H9 (cell line): ENCODE measurements at places on chromosomes 5 and 9. TPM values are rescaled to one million over a fixed set of nuclear protein-coding genes. Genes with fewer than 3 reads are reported as not detected.

Gene ARRDC3
- 2.8 and 5.5 TPM in 2 replicates for total RNA-seq

Gene FAM221B
- total RNA-seq = not detected in 2 replicates

Gene OLFM1
- total RNA-seq = 34.1 and 36.8 TPM in 2 replicates

Gene GABBR2
- 0.66 and 0.94 TPM in 2 replicates for total RNA-seq

Gene MYOT
- total RNA-seq = not detected in 2 replicates

Gene NRARP
- total RNA-seq = 22.8 and 23.8 TPM in 2 replicates

GRCh38 chr9:121821326-121821725, 169.9 kb downstream of the DAB2IP start:
- DNase-seq = no peak

DNA sequence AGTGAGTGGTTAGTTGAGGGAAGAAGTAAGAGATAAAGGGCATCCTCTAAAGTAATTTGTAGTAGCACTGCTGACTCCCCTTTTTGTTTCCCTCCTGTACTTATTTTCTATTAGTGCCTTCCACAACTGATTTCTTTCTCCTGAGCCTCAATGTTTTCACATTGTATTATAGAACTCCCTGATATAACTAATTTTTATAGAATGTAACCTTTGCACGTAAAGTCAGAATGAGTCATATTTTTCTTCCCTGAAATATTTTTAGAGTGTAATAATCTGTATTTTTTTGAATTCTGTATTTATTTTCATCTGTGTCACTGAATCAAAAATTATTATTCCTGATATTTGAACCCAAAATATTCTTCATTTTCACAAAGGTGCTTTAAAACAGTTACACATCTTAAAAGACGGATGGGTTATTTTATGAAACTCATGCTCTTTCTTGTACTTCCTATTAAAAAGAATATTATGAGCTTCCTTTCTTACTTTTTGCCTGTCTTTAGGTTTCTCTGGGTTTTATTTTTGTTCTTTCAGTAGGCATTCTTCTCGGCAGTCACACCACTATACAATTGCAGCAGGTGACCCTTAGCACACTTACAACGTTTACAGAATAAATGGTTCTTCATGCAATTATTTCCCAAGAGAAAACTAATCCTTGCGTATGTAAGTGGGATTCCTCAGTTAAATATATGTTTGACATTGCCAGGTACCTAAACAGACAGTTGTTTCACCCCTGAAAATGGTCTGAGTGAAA, 30.5 kb upstream of the DMRTA1 start:
- no peak for DNase-seq

- peak; percentile 76 for DNase-seq
These were observed 37.4 kb downstream of the LHFPL2 start for GRCh38 chr5:78611126-78611605.

GRCh38 chr9:97382099-97382718, 29.7 kb upstream of the TDRD7 start:
- DNase-seq = no peak

DNA sequence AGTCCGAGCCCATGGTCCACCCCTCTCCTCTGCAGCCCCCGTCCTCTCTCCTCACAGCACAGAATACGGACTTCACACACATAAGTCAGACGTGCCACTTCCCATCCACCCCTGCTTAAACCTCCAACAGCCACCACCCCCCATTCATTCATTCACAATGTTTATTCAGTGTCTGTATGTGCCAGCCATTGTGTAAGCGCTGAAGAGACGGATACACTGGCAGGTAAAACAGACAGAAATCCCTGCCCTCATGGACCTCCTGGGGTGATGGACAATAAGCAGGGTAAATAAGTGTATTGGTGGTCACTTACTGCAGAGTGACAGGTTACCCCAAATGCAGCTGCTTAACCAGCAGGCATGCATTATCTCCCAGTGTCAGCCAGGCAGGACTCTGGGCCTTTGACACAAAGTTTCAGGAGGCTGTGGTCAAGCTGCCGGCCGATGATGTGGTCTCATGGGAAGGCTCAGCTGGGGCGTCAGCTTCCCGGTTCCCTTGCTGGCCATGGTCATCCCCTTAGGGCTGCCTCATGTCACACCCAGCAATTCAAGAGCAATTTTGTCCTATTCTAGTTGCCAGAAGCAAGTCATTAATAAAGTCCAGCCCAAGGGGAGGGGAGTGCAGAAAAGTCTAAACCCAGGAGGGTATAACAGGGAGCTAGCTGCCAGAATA, 1.8 kb upstream of the PAXX start:
- no peak for DNase-seq

- no peak for DNase-seq
These were observed 161.7 kb downstream of the OXCT1 start for GRCh38 chr5:41708604-41708940.

DNA sequence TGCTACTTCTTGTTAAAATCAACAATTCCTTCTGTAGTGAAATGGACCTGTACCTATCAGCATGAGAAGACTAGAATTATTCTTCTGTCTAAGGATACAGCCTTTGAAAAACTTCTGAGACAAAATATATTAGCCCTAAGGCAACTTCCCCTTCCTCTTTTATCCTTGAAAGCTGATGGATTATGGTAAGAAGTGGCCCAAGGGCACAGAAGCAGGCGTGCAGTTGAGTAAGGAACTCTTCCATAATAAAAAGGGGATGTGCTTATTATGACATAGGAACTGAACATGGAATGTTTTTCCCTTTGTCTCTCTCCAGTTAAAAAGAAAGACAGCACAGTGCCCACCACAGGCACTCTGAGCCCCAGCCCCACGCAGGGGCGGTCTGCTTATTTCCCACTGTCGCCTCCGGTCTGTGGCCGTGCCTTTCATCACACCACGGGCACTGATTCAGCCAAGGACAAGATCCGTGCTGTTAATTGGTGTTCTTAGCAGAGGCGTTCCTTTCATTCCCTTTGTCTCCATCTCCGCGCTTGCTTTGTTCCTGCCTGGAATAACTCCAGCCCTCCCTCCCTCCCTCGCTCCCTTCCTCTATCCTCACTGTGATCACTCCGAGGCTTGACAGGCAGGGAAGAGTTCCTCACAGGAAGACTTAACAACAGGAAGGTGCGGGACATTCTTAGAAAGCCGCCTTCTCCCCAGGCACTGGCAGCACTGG, 135.9 kb upstream of the OTULINL start:
- peak; percentile 86 for DNase-seq

DNA sequence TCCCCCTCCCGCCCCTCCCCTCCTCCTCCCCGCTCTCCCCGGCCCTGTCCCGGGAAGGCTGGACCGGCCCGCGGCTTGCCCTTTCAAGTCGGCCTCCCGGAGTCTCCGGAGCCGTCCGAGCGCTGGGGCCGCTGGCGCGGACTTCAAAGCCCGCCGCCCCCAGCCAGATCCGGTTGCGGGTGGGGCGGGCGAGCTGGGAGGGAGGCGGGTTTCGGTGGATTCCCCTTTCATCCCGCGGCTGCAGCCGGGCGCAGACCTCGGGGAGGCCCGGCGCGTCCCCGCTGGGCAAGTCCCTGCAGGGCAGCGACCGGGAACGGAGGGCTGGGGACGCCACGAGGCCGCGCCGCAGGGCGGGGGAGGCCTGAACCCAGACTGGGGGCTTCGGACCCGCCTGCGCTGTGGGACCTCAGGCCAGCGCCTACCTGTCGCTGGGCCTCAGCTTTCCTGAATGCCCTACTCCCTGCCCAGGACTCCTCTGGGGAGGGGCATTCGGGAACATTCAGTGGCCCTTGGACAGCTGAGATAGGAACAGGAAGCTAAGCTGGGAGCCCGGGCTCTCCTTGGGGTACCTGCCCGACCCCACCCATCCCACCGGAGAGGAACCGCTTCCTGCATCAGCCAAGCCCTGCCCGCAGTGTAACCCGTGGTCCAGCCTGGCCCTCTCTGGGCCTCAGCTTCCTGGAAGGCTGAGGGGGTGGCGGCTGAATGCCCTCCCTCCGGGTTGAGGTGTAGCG, 23.4 kb downstream of the C9orf50 start:
- peak; percentile 66 for DNase-seq

DNA sequence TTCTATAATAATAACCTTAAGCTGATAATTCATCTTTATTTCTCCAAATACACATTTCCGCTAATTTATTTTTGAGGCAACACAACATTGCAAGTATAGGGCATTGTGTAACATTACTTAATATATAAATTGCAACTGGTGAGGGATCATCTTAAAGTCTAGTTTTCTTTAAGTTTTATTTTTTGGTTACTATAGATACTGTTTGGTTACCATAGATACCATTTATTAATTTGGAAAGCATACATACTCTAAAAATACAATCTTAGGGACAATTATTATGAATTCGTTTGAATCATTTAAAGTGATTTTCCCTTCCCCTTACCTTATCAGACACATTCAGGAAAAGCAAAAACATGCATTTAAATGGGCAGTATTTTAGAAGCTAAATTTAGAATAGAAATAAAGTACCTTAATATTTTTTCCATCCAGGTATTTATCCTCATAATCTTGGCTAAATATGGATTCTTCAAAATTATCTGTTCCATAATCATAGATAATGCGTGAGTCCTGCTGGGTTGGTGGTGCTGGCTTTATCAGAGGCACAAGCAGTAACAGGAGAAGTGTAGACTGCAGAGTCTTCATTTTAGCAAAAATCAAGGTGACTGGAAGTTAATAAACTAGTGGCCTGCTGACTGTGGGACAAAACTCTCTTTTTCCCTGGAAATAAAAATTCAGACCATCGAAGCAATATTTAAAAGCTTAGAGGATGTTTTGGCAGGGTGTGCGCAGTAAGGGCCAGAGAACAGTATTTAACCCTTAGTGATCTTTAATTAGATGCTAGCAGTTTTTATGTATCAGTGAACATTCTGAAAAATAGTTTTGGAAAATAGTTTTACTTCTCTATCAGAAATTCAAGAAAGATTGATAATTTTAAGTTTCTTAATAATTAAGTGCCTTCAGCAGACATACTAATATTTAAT, 1.3 kb downstream of the OGN start:
- no peak for DNase-seq

DNA sequence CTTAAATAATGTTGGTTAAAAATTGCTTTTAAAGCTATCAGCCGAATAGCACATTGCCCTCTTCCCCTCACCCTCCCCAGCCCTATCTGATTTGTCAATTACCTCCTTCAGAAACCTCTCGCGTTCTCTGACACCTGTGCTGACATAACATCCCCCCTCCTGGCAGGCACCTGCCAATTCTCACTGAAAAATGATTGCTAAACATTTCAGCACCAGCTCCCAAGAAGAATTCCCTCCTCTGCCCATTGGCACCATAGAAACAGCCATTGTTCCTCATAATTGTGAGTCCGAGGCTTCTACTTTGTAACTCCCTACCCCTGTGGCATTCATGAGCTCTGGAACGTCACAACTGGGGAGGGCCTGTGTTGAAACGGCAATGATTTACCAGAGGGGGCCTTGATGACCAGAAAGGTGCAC, 20.2 kb downstream of the CDH6 start:
- DNase-seq = no peak

GRCh38 chr9:70470050-70471015, 55.9 kb upstream of the KLF9 start:
- no peak for DNase-seq

DNA sequence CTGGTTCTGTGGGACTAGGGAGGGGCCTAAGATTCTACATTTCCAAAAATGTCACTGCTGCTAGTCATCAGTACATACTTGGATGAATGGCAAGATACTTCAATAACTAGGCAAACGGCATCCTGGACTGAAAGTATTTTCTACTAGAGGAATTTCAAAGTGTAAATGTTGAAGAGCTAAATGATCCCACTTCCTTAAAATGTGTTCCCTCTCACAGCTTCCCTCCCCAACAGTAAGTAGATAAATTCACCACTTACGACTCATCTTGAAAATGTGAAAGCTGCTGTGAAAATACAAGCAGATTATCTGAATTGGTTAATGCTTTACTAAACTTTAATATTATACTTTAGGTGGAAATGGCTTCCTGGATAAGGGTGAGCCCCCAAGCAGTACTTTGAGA, 1571.5 kb upstream of the WWC1 start:
- no peak for DNase-seq

DNA sequence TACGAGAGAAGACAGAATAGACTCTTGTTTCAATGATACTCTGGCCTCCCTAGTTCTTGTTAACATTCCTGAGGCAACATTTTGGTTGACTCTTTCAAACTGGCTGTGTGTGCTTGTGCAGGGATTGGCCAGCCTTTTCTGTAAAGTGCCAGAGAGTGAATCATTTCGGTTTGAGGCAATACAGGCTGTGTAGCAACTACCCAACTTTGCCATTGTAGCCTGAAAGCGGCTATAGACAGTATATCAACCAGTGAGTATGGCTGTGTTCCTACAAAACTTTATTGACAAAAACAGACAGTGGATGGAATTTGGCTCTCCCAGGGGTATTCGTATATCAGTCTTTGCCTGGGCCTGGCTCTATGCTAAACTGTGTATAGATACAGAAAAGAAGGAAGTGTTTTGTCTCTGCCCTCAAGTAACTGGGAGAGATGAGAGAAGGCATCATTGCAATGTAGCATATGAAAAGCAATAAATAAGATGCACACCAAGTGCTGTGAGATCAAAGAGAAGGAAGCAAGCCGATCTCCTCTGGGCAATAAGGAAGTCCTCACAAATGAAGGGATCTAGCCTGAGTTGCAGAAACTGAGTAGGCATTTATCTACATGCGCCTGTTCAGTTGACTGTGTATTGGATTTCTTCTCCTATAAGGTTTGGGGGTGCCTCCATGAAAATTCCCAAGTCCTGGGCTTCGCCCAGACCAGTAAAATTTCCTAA, 568.0 kb upstream of the KLF4 start:
- no peak for DNase-seq

DNA sequence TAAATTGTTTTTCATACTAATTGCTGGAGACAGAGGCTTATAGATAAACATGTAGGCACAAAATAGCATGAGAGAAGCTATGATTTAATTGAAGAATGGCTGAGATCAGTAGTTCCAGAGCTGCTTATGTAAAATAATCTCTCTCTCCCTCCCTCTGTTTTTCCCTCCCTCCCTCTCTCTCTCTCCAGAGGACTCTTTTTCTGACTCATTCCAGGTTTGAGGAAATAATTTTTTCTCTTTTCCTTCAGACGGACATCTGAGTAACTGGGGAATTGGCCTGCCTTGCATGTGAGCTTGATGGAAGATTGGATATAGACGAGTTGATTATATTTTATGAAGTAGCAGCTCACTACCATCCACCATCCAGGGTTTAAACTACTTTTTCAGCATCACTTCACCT, 35.5 kb downstream of the KCTD16 start:
- DNase-seq = no peak

GRCh38 chr9:109150925-109151545, 16.0 kb downstream of the FRRS1L start:
- no peak for DNase-seq

- DNase-seq = peak; percentile 77
These were observed 31.1 kb downstream of the TRIO start for GRCh38 chr5:14174230-14174636.

GRCh38 chr9:123422635-123423310, 66.8 kb downstream of the CRB2 start:
- peak; percentile 55 for DNase-seq

GRCh38 chr9:78438211-78438610, 141.3 kb downstream of the PSAT1 start:
- DNase-seq = no peak

DNA sequence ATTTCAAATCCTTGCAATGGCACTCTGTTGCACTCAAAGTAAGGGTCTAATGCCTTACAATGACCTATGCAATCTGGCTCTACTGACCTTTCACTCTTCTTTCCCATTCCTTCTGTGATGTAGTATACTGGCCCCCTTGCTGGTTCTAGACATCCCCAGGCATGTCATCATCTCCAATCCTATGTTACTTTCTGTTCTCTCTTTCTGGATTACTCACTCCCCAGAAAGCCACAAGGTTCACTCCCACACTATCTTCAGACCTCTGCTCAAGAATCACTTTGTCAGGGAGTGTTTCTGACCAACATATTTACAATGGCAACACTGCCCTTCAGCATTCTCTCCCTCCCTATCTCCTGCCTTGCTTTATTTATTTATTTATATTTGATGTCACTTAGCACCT, 802.2 kb upstream of the WWC1 start:
- no peak for DNase-seq
